Tibial nerve (tissue), 4 donors: ENCODE measurements at places on chromosomes 2 and 18.
A peak's percentile ranks its signal among the peaks of the same experiment; 100 is the strongest.

GRCh38 chr2:12715258-12716031 lies 1.3 kb upstream of the TRIB2 start:
- no peak for DNase-seq
- H3K4me1 ChIP-seq = peaks cover 10% of the 10 kb centered on the region
- H3K36me3 ChIP-seq = no peaks in the 10 kb centered on the region

GRCh38 chr2:2699121-2699505 lies 368.0 kb upstream of the MYT1L start:
- DNase-seq = no peak
- H3K27ac ChIP-seq = no peak overlapping the region
- H3K27me3 ChIP-seq = no peaks in the 10 kb centered on the region
- H3K36me3 ChIP-seq = no peaks in the 10 kb centered on the region
- H3K4me1 ChIP-seq = no peaks in the 10 kb centered on the region

GRCh38 chr2:240284503-240285259 lies 144.2 kb upstream of the OTOS start:
- no peaks in the 10 kb centered on the region for H3K4me1 ChIP-seq
- H3K4me3 ChIP-seq = no peak overlapping the region
- H3K36me3 ChIP-seq = no peaks in the 10 kb centered on the region

DNA sequence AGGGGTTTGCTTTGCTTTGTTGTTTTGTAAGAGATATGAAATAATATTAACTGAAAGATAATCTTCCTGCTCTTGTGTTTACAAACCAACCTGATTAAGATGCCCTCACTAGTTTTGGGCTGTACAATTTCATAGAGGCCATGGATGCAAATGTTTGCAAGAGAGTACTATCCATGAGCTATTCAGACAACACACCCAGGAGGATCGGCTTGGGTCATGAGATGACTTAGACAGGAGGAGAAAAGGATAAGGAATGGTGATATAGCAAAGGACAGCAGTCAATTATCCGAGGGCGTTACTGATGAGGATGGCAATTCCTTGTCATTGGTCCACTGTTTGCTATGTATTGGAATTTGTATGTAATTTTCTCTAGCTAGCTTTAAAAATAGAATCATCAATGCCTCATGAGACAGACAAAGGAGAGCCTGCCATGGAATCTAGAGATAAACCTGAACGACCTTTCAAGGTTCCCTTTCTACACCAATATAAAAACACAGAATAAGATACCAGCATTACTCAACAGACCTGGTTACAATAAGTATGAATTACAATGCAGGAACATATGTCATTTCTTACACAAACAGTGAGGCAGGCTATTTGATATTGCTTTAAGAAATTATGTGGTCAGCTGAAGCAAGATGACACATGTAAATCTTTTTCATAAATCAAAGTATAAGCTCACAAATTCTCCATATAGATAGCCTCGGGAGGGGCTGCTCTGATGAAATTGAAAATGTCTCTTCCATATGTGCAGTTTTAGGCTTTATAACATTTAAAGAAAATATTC lies 54.4 kb upstream of the SOS1 start:
- DNase-seq = no peak
- H3K27me3 ChIP-seq = no peaks in the 10 kb centered on the region
- no peak overlapping the region for H3K4me3 ChIP-seq
- no peak overlapping the region for H3K27ac ChIP-seq
- H3K36me3 ChIP-seq = no peaks in the 10 kb centered on the region

DNA sequence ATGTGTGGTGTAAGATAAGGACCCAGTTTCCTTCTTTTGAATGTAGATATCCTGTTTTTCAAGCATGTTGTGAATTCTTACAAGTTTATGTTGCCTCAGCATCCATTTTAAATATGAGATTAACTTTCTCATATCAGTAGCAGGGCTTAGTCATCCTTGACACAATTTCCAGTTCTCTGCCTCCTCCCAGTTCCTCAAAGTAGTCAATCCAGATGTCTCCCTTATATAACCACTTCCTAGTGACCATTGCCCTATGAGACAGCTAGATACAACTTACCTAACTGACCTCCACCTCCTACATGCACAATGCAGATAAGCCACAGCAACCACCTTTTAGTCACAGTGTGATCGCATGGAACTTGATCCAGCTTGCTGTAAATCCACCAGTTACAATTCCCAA lies 269.2 kb upstream of the ZNF521 start:
- no peak for DNase-seq
- H3K4me3 ChIP-seq = no peak overlapping the region
- H3K27me3 ChIP-seq = no peaks in the 10 kb centered on the region
- H3K4me1 ChIP-seq = no peaks in the 10 kb centered on the region
- H3K27ac ChIP-seq = no peak overlapping the region

DNA sequence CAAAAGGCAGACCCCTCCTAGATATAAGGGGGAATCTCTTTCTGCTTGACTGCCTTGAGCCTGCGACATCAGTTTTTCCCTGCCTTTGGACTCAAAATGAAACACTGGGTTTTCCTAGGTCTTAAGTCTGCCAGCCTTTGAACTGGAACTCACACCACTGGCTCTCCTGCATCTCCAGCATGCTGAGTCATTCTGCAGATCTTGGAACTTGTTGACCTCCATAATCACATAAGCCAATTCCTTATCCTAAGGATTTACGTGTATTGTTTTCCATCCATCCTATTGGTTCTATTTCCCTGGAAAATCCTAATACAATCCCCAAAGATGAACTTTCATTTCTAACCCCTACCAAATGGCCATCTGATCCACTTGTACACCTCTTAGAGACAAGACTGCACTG lies 88.0 kb downstream of the AFF3 start:
- H3K36me3 ChIP-seq = no peaks in the 10 kb centered on the region
- H3K4me3 ChIP-seq = no peak overlapping the region
- H3K4me1 ChIP-seq = no peaks in the 10 kb centered on the region
- no peak for DNase-seq

DNA sequence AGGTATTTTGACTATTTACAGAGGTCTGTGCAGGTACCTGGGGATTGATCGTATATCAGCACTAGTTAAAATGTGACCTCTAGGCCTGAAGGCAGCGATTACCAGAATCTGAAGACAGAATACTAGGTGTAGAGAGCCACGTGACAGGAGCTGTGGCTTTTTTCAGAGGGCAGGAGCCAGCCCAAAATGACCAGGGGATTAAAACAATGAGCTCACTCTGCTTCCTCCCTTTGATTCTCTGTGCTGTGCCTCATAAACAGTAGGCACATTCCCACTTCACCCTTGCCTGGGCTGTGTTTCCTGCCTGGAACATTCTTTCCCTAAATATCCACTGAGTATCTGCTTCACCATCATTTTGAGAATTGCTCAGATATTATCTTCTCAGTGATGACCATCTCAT lies 15.2 kb downstream of the ITGAV start:
- no peak for DNase-seq
- no peaks in the 10 kb centered on the region for H3K4me1 ChIP-seq
- no peaks in the 10 kb centered on the region for H3K27me3 ChIP-seq
- peaks cover 29% of the 10 kb centered on the region for H3K36me3 ChIP-seq

DNA sequence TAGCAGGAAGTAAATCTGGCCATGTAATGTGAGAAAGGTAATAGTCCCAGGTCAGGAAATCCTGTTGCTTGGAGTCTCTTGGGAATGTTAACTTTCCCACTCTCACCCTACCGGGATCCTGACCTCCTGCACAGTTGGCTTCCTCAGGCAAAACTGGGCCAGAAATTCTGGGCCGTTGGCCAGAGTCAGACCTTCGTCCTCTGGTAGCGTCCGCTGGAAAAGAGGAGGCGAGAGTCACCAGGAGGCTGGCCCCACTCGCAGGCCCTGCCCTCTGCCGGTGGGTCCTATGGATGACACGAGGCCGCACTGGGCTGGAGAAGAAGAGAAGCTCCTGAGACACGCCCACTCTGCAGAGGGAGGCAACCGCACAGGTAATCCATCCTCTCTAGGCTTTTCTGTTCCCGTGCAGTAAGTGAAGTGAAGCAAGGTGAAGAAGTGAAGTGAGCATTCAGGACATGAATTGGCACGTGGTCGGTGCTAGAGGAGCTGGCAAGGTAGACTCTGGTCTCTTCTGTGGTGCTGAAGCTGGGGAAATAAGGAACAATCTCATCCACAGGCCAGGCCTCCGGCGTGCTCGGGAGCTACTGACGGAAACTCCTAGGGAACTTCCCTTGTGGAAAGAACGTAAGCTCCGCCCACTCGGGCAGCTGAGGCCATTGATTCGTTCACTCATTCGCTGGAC lies 182.7 kb upstream of the GLI2 start:
- no peak overlapping the region for H3K4me3 ChIP-seq
- H3K36me3 ChIP-seq = no peaks in the 10 kb centered on the region
- peak; percentile 53 for DNase-seq
- H3K27ac ChIP-seq = no peak overlapping the region
- H3K27me3 ChIP-seq = peaks cover 3% of the 10 kb centered on the region

DNA sequence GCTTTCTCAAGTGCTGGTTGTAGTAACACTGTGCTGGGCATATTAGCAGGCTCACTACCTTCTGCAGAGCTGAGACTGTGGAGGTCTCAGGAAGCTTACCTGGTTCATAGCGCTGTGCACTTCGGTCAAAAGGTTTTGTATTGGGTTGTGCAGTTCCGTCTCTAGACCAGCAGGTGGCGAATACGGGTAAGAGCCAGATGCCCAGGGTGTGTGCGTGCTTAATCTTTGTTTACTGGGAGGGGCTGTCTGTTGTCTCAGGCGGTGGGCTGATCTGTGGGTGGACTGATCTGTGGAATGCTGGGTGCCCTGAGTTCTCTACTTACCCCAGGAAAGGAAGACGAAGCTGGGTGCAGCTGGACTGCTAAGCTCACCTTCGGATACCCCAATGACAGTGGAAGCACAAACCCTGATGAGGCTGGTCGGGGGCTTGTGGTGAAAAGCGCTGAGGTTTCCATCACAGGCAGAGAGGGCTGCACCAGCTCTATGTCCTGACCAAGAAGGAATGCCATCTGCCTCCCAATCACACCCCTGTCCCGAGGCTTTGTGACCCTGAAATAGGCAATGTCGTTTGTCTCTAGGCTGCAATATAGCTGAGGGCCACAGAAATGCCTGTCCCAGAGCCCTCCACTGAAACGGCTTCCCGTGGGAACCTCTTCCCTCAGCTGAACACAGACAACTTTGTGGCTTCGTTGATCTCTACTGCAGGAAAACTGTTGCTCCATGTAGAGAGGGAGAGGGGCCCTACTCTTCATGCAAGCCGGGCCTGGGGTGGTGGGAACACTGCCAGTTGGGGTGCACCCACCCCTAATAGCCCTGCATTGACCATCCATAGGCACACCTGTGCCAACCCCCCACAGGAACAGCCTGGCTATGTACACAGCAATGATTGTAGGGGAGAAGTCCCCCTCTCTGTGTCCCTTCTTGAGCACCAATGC lies 45.9 kb upstream of the FAM117B start:
- no peaks in the 10 kb centered on the region for H3K36me3 ChIP-seq
- H3K27ac ChIP-seq = no peak overlapping the region
- peak; percentile 39 for DNase-seq
- no peaks in the 10 kb centered on the region for H3K4me1 ChIP-seq
- no peaks in the 10 kb centered on the region for H3K27me3 ChIP-seq

DNA sequence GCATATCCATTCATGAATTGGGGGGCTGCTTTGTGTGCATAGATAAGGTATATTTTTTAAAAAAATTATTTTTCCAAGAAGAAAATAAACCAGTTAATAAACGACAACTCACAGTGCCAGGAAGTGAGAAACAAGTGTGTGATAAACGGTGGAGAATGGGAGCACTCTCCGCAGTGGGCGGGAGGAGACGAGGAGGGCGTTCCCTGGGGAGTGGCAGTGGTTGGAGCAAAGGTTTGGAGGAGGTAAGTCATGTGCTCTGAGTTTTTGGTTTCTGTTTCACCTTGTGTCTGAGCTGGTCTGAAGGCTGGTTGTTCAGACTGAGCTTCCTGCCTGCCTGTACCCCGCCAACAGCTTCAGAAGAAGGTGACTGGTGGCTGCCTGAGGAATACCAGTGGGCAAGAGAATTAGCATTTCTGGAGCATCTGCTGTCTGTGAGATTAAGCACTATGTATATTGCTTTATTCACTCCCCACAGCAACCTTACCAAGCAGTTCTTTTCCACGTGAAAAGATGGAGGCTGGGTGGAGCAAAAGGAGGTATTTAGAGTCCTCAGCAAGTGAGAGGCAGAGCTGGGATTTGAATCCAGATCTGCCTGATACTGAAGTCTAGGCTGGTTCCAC lies 27.0 kb upstream of the CASP8 start:
- H3K27me3 ChIP-seq = no peaks in the 10 kb centered on the region
- H3K4me1 ChIP-seq = peaks cover 33% of the 10 kb centered on the region
- peak overlapping the region; percentile 12 for H3K4me3 ChIP-seq
- no peaks in the 10 kb centered on the region for H3K36me3 ChIP-seq
- H3K27ac ChIP-seq = peak overlapping the region; percentile 66
